ENCODE measurements at places on chromosomes 5 and 9.
A peak's percentile ranks its signal among the peaks of the same experiment; 100 is the strongest.

GRCh38 chr9:80841888-80842287 lies 847.5 kb downstream of the TLE1 start:
- no peak for DNase-seq

- DNase-seq: no peak
These were observed 542.9 kb downstream of the PRELID2 start for GRCh38 chr5:145292278-145292677.

- DNase-seq: no peak
These were observed 32.4 kb downstream of the NEK6 start for GRCh38 chr9:124290053-124290591.

DNA sequence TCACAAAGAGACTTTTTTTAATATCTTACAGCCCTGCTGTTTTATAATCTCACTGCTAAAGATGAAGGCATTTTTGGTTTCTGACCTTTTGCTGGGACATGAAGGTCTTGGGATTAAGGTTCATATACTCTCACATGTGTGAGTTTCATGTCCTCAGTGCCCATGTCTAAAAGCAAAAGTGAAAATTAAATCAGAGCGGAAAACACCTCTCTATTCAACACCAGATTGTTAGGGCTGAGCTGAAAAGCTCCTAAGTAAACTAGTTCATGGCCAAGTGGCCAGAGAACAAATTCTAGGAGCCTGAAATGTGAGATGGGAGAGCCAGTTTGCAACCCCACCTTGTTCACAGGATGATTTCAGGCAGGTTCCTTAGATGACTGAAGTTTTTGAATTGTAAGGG lies 110.9 kb downstream of the GRIA1 start:
- no peak for DNase-seq

DNA sequence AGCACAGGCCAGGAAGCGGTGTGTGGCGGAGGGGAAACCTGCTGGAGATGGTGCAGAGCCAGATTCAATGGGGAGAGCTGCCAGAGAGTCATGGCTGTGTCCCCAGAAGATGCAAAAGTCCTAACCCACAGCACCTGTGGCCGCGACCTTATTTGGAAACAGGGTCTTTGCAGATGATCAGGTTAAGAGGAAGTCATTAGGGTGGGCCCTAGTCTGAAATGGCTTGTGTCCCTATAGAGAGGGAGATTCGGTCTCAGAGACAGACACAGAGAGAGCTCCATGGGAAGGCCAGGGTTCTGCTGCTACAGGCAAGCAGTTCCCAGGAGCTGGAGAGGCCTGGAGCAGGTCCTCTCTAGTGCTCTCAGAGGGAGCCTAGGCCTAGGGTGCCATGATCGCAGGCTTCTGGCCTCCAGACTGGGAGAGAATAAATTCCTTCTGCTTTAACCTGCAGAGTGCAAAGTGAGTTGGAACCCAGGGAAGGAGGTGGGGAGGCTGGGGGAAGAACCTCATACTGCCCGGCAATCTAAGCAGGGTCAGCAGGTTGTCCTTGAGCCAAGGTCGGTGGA lies 1.9 kb upstream of the LPCAT1 start:
- peak; percentile 7 for DNase-seq

DNA sequence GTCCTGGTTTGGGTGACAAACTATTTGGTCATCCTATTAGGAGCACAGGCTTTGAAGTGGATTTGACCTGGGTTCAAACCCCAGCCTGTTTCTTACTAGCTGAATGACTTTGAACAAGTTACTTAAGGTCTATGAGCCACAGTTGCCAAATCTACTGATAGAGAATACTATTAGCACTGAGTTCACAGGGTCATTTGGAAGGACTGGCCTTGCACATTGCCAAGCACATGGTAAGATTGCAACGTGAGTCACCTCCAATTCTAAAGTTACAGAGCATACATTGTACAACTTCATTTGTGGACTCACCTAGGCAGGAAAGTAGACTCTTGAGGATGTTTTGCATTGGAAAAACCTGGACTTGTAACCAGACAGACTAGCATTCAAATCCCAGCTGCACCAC lies 38.9 kb downstream of the MFAP3 start:
- DNase-seq: no peak

GRCh38 chr9:110742741-110743371 lies 74.3 kb downstream of the MUSK start:
- DNase-seq: no peak

DNA sequence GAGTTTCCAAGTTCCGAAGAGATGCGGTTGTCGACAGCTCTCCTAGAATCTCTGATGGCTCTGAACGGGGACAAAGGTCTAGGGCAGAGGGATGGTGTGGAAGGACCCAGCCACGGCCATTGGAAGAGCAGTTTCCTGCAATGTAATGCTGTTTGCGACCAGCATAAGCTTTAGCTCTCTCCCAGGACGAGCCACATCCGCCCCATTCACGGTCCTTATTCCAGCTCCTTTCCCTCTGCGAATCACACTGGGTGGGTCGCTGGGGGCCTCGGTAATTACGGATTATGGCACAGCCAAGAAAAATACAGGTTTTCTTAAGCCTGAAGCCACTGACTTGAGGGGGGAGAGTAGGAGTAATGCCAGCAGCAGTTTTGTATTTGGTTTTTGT lies 22.7 kb downstream of the ANXA2R start:
- DNase-seq: no peak

- no peak for DNase-seq
These were observed 58.9 kb upstream of the NR3C1 start for GRCh38 chr5:143462431-143462830.

DNA sequence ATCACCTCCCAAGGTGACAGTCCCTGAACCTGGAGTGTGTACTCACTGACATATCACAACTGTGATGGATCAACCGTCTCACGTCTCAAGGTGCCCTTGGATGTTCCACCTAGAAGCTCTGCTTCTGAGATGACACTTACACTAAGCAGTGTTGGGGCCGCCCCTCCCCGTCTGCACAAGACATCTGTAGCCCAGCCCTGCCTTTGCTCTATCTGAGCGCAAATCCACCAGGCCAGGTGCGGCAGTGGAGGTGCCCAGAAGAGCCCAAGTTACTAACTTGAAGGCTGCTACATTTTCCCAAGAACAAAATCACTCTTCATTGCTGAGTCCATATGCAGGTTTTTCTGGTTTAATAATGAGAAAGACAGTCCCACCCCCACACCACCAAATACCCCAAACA lies 148.3 kb downstream of the FSTL4 start:
- no peak for DNase-seq

GRCh38 chr5:78544561-78545201 lies 103.9 kb downstream of the LHFPL2 start:
- no peak for DNase-seq

GRCh38 chr9:124450241-124450924 lies at the start of gene ADGRD2:
ADGRD2 (plus strand) TSS chr9:124450451; CDS start chr9:124451667, 1,216 bp downstream.
- DNase-seq: peak; percentile 49

- DNase-seq: no peak
These were observed 10.6 kb downstream of the FOXD1 start for GRCh38 chr5:73437777-73438644.

GRCh38 chr9:84990416-84990815 lies 320.9 kb downstream of the NTRK2 start:
- DNase-seq: no peak

DNA sequence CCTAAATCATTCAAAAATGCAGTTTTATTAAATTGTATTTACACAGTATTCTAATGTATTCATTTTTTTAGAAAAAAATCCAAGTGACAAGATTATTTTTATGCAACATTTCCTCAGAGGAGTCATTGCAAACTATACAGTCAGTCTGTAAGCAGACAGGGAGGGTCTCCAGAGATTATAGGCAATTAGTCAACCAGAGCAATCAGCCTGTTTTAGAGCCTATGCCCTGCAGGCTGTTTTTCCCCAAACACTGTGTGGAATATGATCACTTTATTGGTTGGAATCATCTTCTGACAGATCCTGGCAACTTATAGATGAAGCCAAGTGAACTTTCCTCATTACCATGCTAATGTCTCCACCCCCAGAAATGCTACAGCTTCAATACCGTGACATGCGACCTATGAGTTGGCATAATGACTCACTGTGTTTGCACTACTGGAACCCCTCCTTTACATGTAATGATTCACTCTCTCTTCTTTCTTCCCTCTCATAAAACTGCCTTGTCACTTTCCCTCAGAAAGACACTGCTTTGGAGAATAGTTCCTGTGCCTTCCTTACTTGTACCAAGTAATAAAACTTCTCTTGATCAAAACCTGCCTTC lies 577.7 kb upstream of the FTMT start:
- no peak for DNase-seq

- no peak for DNase-seq
These were observed 113.4 kb downstream of the CMYA5 start for GRCh38 chr5:79803007-79803406.

GRCh38 chr9:132116583-132116982 lies 36.9 kb upstream of the MED27 start:
- DNase-seq: no peak

- DNase-seq: no peak
These were observed 64.6 kb upstream of the HAPLN1 start for GRCh38 chr5:83785176-83785668.

- no peak for DNase-seq
These were observed 73.0 kb upstream of the RAI14 start for GRCh38 chr5:34583167-34583566.

DNA sequence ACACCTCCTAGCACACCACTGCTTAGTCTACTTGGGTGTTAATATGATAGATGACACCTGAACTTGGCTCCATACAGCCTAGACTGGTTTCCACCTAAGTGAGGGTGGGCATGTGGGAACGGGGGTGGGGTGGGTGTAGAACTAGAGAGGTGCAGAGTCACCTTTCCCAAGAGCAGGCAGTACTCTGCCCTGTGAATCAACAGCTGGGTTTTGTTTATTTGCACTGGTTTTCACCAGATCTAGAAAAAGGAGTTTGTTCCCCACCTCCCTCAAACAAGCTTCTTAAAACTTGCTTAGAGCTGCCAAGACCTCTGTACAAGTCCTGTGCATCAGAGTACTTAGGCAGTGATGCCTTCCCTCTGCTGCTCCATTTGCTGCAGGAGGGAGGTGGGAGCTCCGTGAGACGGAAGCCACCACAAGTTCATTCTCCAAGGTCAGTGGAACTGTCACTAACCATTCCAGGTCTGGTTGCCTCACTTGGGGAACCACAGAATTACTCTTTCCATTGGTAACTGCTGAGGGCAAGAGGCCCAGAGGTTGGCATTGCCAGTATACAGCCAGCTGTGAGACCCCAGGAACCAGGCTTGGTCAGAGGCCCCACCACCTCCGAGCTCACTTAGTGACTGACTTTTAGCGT lies 163.5 kb downstream of the NR3C1 start:
- no peak for DNase-seq

GRCh38 chr5:111022301-111022700 lies 49.2 kb upstream of the TSLP start:
- DNase-seq: no peak

GRCh38 chr9:89312222-89312571 lies 1.2 kb downstream of the CKS2 start:
- no peak for DNase-seq

- DNase-seq: peak; percentile 26
These were observed 436.7 kb downstream of the ZSWIM6 start for GRCh38 chr5:61768692-61769281.

GRCh38 chr9:27112235-27112634 lies 3.2 kb downstream of the TEK start:
- no peak for DNase-seq

DNA sequence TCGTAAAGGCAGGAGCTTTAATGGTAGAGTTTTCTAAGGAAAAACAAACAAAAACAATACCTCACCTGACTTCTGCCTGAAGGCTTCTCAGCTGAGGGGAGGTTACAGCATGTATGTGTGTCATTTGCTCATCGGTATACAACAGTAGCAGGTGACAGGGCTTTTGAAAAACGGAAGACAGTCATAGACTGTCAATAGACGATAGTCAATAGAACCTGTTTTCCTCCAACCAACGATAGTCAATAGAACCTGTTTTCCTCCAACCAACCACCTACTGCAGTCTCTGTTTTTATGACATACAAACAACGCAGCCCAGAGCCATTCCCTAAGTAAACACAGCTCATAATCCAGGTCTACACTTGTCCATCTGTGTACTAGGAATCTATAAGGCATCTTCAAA lies 74.6 kb downstream of the RETREG1 start:
- no peak for DNase-seq

DNA sequence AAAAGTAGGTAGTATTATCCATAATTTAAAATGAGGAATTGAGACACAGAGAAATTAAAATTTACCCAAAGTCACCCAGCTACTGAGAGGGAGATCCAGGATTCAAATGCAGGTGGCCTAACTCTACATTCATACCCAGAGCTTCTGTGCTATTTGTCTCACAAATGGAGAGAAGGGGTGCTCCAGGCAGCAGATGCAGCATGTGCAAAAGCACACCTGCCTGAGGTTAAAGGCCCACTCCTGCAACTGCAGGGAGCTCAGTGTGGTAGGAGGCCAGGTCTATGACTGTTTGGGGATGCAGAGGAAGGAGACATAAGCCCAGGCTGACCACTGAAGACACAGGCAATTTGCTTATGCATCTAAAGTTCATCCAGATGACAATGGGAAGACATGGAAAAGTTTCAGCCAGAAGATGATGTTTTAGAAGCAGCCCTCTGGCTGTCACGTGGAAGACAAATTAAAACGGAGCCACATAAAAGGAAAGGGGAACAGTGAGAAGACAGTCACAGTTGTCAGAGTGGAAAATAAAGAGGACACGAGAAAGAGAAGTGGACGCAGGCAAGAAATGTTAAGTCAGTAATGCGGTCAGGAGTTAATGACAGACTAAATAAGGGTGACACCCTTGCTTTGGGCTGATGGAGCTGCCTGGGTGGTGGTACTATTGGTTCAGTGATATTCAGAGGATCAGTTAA lies 214.7 kb downstream of the EBF1 start:
- DNase-seq: no peak

DNA sequence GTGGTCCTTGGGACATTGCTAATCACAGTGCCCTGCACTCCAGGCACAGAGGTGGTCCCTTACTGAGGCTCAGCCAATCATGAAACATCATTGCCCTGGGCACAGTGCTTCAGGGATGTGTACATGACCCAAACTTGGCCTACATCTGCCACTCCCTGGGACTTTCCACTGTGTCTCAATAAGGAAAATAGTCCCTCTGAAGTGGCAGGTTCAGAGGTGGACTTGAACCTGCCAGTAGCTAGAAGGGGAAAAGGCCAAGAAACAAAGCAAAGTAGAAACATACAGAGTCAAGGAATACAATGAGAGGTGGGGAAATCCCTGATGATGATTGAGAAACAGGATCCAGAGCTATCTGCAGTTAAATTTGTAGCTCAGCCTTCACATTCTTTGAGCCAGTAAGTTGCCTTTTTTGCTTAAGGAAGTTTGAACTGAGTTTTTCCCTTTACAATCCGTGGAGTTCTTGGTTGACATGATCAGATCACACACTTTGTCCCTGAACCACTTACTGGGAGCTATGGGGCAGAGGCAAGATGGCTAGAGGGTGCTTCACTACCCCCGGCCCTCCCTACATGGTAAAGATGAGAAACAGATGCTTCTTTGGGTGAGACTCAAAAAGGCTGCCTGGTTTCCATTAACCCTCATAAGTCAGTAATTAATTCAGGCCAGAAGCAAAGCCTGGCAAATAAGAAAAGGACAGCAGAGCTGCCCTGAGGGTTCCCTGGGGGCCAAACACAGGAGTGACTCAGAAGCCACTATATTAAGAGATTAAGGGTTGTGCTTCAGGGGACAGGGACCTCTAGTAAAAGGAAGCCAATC lies 57.6 kb downstream of the SH3TC2 start:
- DNase-seq: no peak
